Activated B cell treated with CpG ODN at 0.5 μM for 24 hours (primary cell): ENCODE measurements at places on chromosomes 4 and X.

DNA sequence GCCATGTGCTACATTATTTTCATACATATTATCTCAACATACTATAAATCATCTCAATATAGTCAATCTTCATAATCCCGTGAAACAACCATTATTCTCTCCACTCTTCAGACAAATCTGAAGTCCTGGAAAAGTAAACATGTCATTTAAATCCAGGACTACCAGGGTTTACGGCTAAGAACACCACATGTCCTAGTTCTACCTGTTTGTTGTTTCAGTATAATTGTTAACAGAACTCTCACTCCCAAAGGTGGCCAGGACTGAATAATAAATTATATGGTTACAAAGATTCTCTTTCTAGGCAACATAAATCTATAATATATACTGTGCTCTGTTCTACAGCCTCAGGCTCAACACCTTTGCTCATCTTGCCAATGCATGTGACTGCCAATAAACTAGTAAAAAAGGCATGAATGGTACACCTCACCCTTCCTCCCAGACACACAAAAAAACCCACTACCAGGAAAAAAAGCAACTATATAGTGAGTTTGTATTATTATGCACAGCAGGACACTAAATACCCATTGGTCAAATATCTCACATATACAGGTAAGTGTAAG lies 20.1 kb downstream of the EIF4E start:
- H3K4me3 ChIP-seq: no peak overlapping the region
- no peaks in the 10 kb centered on the region for H3K27me3 ChIP-seq
- peaks cover 24% of the 10 kb centered on the region for H3K36me3 ChIP-seq
- no peak for DNase-seq
- H3K4me1 ChIP-seq: peaks cover 65% of the 10 kb centered on the region
- H3K27ac ChIP-seq: no peak overlapping the region

GRCh38 chrX:132092439-132093065 lies 35.3 kb downstream of the FRMD7 start:
- no peak overlapping the region for H3K27ac ChIP-seq
- H3K27me3 ChIP-seq: peaks cover 2% of the 10 kb centered on the region
- peaks cover 3% of the 10 kb centered on the region for H3K4me1 ChIP-seq
- no peaks in the 10 kb centered on the region for H3K36me3 ChIP-seq
- no peak for DNase-seq

DNA sequence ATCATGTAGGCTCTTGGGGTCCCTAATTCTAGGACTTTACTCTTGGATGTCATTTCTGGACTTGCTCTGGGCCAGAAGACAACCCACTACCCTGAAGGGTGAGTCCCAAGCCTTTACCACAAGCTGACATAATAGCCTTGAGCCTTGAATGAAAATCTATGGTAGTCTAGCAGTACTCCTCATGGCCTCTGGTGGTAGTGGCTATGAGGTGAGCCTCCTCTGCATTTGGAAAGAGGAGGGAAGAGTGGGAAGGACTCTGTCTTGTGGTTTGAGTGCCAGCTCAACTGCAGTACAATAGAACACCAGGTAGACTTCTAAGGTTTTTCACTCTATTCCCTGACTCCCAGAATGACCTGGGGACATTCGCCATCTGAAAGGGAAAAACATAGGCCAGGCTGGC lies 96.5 kb downstream of the DCAF12L1 start:
- no peak overlapping the region for H3K4me3 ChIP-seq
- DNase-seq: no peak
- no peaks in the 10 kb centered on the region for H3K36me3 ChIP-seq
- H3K27ac ChIP-seq: no peak overlapping the region

- peaks cover 6% of the 10 kb centered on the region for H3K27me3 ChIP-seq
- H3K4me3 ChIP-seq: no peak overlapping the region
- no peak for DNase-seq
- no peak overlapping the region for H3K27ac ChIP-seq
- no peaks in the 10 kb centered on the region for H3K4me1 ChIP-seq
Measured at GRCh38 chr4:54879576-54879975, 221.8 kb downstream of the KIT start.

GRCh38 chr4:26241179-26241578 lies 79.6 kb upstream of the RBPJ start:
- no peak overlapping the region for H3K4me3 ChIP-seq
- H3K27me3 ChIP-seq: peaks cover 18% of the 10 kb centered on the region
- H3K36me3 ChIP-seq: no peaks in the 10 kb centered on the region
- H3K27ac ChIP-seq: no peak overlapping the region
- DNase-seq: no peak

DNA sequence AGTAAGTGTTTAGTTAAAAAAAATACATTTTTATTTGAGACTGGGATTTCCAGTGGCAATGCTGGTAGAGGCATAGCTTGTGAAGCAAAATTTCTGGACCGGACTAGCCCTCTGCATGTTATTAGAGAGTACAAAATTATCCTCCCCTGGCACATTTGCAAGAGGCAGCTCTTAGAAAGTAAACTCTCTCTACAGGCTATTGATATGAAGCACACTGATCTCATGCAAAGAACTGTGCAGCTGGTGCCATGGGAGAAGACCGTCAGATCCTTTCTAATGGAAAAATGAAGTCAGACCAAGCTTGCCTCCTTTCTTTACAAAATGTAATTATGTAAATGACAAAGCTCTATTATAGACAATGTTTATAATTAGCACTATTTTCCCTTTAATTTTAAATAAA lies 2717.2 kb downstream of the PCDH7 start:
- no peak for DNase-seq
- H3K4me3 ChIP-seq: no peak overlapping the region
- no peaks in the 10 kb centered on the region for H3K4me1 ChIP-seq
- H3K27ac ChIP-seq: no peak overlapping the region
